ENCODE measurements at places on chromosomes 5 and 9.

DNA sequence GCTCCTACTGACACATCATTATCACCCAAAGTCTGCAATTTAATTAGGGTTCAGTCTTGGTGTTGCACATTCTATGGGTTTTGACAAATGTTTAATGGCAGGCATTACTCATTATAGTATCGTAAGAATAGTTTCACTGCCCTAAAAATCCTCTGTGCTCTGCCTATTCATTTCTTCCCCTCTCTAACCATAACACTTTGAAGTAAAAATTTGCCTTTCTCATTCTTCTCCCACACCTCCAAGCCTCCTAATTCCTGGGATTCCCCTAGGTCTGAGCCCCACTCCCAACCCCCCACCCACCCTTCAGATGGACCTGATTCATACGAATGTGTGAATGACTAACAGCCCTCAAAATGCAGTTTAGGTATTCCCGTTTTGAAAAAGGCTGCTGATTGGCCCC, 18.4 kb downstream of the ENC1 start:
- no peak for DNase-seq

GRCh38 chr5:3598207-3598606, 2.6 kb downstream of the IRX1 start:
- peak; percentile 39 for DNase-seq

- DNase-seq, result peak; percentile 64
Measured at GRCh38 chr5:34474573-34475021, 181.5 kb upstream of the RAI14 start.

DNA sequence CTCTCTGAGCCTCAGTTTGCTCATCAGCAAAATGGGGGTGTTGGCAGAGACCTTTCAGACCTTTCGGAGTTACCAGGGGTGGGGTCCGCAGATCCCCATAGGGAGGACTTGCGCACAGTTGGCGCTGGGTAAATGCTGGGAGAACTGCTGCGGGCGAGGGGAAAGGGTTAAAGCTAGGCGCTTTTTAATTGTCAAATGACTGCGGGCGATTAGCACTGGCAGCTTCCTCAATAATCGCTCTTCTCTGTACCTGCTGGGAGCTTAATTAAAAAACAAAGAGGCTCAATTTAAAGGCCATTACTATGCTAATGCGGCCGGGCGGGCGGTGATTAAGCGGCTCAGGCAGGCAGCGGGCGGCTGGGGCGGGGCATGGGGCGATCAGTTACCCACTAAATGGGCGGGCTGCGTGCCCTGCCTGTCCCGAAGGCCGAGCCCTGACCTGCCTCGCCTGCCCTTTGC, 63.0 kb downstream of the LMX1B start:
- DNase-seq, result no peak

- DNase-seq, result no peak
Measured at GRCh38 chr9:127873223-127873691, 4.2 kb downstream of the AK1 start.

- peak; percentile 15 for DNase-seq
Measured at GRCh38 chr9:87792831-87793288, 66.9 kb downstream of the CTSL start.

- no peak for DNase-seq
Measured at GRCh38 chr9:26043431-26043830, 365.2 kb upstream of the TUSC1 start.

- DNase-seq, result no peak
Measured at GRCh38 chr5:43609752-43610151, 6.8 kb downstream of the NNT start.
